Right ventricle myocardium superior (tissue), 1 donor: ENCODE measurements at places on chromosomes 13 and 19.

GRCh38 chr13:110571896-110572777, 10.6 kb upstream of the RAB20 start:
- no peak for DNase-seq

DNA sequence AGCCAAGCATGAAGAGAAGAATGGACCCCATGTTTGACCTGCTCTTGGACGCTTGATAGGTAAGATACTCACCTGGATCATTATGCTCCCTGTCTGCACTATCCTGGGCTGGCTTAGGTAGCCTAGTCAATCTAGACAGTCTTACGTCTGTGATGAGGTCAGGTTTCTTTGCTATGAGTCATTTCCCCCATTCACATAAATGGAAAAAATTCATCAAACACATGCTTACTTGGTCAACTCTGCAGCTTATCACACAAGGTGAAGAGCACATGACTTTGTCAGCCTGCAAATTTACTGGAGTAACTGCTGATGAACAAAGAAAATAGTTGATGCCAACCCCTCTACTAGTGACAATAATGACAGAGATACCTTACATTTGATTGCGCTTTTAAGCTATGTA, 170.0 kb downstream of the NUFIP1 start:
- no peak for DNase-seq

- no peak for DNase-seq
Observed at GRCh38 chr13:89034015-89034414, 1362.8 kb downstream of the SLITRK5 start.

GRCh38 chr13:44050450-44051063, 170.9 kb downstream of the LACC1 start:
- no peak for DNase-seq
